ENCODE measurements at places on chromosomes 4 and X.

DNA sequence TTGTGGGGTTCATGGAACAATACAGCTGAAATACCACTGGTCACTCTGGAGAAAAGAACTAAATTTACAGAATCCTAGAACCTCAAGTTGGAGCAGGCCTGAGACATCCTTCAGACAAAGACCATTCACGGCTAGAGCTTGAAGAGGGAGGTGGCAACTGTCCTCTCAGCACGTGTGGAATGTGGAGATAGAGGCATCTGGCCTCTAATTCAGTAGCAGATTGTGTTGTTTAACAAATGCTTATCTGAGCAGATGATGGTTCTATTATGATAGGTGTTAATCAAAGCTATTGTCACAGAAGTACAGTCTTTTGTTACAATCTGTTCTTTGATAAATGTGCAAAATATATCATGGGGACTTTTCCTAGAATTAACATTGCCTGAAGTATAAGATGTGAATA, 121.7 kb upstream of the KCNIP4 start:
- DNase-seq: no peak

DNA sequence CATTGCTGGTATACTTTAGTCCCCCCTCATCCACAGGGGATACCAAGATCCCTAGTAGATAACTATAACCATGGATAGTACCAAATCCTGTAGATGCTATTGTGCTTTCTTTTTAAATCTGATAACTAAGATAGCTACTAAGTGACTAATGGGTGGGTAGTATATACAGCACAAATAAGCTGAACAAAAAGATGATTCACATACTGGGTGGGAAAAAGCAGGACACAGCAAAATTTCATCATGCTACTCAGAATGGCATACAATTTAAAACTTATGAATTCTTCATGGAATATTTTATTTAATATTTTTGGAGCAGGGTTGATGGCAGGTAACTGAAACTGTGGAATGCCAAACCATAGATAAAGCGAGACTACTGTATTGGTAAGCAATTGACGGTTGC, 161.6 kb downstream of the IL15 start:
- DNase-seq: no peak

DNA sequence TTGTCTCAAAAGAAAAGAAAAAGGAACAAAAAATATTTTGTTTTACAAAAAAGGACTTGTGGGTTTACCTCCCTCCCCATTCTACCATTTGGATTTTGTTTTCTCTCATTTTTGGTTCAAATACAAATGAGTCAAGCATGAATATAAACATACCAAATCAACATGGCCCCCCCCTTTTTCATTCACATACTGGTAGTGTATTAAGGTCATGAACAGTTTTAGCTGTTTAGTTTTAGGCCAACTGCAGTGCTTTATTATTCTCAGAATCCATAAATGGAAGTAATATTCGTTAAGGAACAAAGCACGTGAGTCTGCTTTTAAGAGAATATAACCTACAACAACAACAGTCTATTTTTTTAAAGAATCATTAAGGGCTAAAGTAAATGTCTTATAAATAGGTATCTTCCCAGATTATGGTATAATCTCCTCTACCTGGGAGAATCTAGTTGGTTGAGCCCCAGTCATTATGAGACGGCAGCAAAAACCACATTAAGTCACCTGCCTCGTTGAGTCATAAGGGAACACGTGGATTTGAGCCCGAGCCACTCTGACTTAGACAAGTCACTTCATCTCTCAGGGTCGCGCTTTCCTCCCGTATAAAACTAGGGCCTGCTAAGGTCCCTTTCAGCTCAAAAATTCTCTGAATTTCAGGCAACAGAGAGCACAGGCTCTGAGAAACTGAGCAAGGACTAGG, 26.7 kb downstream of the BCLAF3 start:
- DNase-seq: peak; percentile 53

DNA sequence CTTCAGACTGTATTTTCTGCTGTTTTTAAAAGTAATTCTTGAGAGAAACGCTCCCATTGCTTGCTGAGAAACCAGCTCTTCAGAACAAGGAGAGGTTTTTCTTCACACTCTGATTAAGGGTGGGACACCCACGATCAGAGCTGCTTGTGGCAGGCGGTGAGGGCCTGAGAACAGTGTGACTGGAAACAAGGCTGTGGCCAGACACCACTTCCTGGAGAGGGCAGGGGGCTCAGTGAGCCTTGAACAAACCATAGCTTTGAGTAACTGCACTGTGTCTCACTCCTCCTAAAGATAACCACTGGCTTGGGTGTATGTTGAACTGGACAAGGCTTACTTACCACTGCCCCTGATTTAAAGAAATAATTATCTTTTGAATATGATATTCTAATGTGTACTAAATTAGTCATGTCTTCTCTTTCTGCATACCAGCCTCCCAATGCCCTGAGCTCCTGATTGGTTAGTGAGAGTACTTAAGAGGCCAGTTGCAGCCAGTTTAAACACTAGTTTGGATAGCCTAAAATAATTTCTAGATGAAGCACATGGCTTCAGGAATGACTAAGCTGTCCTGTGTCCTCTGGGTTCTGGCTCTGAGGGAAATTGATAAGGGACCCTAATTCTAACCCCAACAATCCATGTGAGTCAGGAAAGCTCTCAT, 3.7 kb upstream of the GPR82 start:
- DNase-seq: peak; percentile 46

GRCh38 chrX:80317646-80318045, 102.6 kb upstream of the TENT5D start:
- no peak for DNase-seq

DNA sequence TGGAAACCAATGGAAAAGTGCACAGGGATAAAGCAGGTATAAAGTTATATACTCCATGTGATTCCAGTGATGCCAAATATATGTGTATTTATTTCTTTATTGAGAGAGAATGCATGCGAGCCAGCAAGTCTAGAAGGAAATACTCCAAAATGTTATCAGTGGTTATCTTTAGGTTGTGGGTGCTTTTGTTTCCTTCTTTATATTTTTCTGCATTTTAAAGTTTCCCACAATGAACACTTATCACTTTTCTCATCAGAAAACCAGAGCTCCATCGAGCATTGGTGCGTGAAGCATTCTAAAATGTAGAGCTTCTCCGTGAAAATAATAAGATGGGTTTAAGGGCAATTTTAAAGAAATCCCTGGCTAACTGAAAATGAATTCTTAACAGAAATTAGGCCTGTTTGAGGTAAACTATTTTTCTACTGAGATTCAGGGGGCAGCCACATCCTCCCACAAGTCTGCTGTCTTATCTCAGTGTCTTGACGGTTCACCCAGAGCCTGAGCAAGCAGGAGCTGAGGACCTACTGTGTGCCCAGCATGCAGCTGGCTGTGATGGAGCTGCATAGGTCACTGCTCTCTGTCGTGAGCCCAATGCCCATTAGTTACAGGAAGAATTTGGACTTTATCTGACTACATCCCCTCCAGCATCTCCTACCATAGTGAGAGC, 18.7 kb upstream of the CD40LG start:
- no peak for DNase-seq

- no peak for DNase-seq
Measured at GRCh38 chrX:69290292-69290691, 125.0 kb upstream of the PJA1 start.

DNA sequence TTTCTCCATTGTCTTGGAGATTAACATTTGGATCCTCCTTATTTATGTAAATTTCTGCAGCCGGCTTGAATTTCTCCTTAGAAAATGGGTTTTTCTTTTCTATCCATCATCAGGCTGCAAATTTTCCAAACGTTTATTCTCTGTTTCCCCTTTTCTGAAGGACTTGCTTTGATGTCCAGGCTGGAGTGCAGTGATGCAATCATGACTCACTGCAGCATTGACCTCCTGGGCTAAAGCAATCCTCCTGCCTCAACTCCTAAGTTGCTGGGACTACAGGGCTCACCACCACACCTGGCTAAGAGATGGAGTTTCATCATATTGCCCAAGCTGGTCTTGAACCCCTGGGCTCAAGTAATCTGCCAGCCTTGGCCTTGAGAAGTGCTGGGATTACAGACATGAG, 144.0 kb upstream of the ZXDB start:
- DNase-seq: no peak

- peak; percentile 25 for DNase-seq
Measured at GRCh38 chrX:49271341-49271740, 1.7 kb downstream of the PPP1R3F start.

DNA sequence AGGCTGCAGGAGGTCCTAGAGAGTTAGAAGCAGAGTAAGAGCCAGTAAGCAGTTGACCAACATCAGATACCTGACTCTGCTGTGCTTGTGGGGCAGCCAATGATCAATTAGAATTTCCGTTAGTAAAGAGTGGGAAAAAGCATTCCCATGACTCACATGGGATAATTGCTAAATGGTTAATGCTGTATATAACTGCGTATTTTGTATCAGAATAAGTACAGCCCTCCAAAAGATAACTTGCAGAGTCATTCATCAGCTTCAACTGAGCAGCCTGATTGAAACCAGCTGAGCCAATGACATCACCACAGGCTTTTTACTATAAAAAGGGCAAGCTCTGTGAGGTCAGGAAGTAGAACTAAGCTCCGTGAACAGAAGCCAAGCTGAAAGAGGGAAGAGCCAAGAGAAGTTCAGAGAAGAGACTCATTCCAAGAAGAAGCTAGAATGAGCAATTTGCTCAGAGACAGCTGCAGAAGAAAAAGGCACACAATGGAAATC, 67.9 kb downstream of the PPP3CA start:
- no peak for DNase-seq

- DNase-seq: no peak
Measured at GRCh38 chr4:173461170-173461569, 62.3 kb upstream of the SCRG1 start.

DNA sequence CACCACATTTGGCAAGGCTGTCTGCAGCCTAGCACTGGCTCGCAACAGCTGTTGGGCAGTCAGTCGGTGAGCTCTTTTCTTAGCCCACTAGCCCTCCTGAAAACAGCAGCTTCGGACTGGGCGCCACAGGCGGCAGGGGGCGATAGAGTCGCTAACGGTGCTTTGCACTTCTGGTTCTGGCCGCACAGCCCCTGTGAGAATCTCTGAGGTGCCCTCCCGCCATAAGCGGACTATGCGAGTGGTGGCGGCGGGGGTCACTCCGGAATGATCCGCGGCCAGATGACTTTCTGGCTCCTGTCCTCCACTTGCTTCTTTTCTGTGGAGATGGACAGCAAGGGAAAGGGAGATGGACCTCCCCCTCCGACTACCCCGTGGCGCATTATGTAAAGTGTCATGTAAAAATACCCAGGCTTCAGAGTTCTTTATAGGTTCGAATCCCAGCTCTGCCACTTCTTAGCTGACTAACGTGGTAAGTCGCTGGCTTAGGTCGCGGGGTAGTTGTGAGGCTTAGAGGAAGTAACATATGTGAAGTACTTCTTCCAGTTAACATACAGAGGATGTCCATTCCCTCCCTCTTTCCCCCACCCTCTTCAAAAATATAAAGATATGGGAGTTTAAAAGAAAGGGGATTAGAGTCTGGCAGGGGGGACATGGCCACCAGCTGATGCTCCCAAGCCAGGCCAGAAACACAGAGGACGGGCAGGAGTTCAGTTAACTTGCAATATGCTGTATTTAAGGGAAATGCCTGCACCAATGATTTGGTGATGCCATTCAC, 11.0 kb downstream of the ARHGAP36 start:
- DNase-seq: peak; percentile 51

DNA sequence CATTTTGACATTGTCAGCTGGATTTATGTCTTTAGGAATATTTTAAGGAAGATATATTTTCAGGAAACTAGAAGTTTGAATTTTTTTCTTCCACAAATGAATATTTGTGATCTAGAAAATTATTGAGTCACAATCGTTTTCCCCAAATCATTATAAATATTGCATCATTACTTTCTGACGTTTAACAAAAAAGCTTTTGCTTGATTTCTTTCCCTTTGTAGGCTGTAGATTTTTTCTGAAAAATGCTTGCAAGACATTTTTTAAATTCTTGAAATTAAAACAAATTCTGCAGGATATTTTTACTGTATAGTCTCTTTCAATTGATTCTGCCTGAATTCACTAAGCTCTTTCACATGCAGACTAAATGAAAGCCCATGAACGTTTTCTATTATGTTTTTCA, 4.9 kb upstream of the SMARCAD1 start:
- no peak for DNase-seq

DNA sequence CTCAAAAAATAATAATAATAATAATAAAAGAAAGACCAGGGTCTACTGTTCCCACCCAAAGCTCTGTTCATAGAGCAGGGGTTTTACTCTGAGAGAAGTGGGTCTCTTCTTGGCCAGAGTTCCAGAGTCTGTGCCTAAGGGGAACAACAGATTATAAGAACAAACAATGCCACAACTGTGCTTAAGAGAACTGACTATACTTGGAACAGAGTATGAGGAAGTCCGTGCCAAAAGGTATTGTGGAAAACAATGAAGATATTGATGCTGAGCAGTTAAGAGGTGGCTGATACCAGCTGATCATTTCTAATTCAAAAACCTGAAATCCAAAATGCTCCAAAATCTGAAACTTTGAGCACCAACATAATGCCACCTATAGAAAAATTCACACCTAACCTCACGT, 229.6 kb downstream of the FBXO8 start:
- DNase-seq: no peak

DNA sequence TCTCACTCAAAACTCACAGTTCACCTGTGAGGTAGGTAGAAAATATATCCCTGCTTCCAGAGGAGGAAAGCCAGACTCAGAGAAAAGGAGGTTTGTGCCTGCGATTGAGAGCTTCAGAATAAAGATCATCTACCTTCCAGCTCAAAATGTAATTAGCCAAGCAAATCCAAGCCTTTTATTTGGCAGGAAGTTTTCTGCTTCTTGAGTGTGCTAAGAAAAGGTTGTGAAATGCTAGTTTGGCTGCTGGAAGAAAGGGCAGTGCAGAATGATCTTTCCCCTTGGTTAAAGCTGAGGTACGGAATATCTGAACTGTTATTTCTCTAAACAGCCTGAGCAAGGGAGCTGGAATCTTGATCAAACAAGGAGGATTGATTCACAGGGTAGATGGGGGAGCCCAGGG, 59.7 kb upstream of the VCX3B start:
- DNase-seq: no peak

GRCh38 chr4:77126809-77127208, 30.2 kb upstream of the CCNG2 start:
- no peak for DNase-seq

DNA sequence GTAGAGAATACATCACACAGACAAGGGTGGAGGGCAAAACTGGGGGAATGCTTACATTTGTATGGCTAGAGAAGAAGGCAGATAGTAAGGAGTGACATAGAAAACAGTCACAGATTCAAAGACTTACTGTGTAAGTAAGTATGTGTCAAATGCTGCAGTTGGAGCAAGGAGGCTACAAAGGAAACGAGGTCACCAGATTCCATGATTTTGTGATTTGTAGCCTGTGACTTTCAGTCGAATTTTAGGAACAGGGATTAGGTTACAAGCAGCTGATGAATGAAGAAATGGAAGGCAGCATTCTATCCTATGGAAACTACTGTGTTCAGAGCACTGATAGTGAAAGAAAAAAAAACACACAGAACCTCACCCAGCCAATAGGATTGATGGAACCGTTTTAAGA, 407.9 kb downstream of the IL15 start:
- no peak for DNase-seq

DNA sequence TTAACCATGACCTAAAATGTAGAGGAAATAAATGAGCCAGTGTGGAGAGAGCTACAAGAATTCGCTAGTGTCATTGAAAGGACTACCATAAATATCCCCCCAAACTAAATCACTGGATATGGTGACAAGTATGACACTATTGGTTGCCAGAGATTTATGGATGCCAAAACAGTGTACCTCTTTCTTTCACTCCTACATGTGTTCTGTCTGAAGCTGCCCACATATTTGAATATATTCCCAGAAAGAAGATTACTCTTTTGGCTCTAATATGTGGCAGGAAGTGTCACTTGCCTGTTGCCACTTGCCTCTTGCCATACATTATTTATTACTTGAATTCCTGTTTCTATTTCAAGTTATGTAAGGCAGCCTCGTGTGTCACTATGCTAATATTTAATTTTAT, 1573.6 kb downstream of the TECRL start:
- DNase-seq: no peak

All from stimulated activated CD4-positive, alpha-beta T cell treated with anti-CD3 and anti-CD28 coated beads, Interleukin-15, amount 100 ng/mL, for 24 hours (primary cell).